ENCODE measurements at places on chromosomes 6 and 20.

- DNase-seq, result no peak
These were observed 8.8 kb upstream of the HMGA1 start for GRCh38 chr6:34227761-34228421.

DNA sequence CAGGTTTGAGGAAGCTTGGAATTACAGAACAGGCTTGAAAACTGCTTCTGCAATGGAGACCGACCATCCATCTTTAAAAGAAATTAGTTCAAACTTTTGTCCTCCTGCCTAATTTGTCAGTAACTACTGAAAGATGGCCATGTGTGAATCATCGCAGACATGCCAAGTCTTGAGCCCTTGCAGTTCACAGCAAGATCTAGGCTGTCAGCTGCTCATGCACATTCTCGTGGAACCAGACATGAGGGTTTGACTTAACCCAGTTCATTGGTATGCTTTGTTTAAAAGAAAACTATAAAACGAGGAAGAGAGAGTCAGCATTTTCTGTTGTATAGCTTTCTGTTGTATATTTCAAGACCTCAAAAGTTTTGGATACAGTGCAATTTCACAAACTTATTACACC lies 74.0 kb upstream of the SAMD5 start:
- DNase-seq, result no peak

GRCh38 chr6:15389765-15390723 lies 144.2 kb downstream of the JARID2 start:
- DNase-seq, result peak; percentile 75

DNA sequence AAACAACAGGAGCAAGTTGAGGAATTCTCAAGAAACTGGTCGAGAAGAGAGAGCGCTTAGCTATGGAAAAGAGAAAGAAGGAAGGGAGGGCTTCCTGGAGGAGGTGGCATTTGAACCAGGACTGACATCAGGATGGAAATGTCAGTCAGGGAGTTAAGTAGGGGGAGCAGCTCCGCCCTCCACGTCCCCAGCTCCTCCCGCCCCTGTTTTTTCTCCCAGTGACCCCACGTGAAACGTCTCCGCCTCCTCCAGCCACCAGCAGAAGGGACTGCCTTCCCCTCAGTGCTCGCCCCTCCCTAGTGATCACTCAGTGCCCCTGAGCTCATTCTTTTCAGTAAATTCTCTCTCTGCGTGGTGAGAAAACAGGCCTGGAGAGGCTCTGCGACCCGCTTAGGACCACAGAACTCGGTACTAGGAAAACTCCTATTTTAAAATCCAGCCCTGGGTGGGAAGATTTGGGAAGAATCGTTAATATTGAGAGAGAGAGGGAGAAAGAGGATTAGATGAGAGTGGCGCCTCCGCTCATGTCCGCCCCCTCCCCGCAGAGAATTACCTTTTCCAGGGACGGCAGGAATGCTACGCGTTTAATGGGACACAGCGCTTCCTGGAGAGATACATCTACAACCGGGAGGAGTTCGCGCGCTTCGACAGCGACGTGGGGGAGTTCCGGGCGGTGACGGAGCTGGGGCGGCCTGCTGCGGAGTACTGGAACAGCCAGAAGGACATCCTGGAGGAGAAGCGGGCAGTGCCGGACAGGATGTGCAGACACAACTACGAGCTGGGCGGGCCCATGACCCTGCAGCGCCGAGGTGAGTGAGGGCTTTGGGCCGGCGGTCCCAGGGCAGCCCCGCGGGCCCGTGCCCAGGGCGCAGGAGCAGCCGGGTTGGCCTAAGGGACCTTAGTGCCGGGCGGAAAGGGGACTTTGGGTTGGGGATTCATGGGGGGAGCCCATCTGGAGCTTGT lies 4.6 kb downstream of the HLA-DPB1 start:
- peak; percentile 52 for DNase-seq

DNA sequence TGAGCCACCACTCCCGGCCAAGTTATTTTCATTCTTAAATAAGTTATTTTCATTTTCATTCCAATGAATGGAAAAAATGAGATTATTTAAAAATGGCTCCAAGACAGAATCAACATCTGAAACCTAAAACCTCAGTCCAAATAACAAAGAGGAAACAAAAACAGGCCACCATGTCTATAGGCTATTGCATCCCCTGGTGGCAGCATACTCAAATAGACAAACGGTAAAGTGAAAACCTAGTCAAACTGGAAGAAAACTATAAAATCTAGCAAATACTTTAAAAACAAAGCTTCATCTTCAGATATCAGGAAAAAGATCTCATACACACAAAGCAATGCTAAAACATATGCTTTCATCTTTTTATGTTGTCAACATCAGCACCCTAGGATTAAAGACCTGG lies 20.9 kb downstream of the IL17A start:
- no peak for DNase-seq

DNA sequence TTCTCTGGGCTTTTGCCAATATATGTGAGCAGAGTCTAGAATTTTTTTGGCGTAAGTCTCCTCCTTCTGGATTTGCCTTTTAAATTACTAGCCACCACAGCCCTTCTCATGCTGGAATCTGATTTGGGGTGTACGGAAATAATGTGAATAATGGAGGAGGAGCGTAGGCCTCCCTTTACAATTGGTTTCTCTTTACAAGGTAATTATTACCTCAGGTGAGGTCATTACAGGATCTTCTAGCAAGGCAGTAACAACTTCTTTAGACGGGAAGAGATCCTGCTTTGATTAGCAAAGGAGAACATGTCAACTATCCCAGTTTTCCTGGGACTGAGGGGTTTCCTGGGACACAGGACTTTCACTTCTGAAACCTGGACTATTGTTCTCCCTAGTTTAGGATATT lies 8.9 kb downstream of the RWDD2A start:
- DNase-seq, result no peak

GRCh38 chr20:59618131-59618530 lies 13.8 kb downstream of the PHACTR3 start:
- DNase-seq, result peak; percentile 41

- DNase-seq, result no peak
These were observed 5.8 kb upstream of the GATA5 start for GRCh38 chr20:62481425-62482145.

GRCh38 chr6:43758617-43759050 lies 11.4 kb upstream of the VEGFA start:
- DNase-seq, result peak; percentile 67

DNA sequence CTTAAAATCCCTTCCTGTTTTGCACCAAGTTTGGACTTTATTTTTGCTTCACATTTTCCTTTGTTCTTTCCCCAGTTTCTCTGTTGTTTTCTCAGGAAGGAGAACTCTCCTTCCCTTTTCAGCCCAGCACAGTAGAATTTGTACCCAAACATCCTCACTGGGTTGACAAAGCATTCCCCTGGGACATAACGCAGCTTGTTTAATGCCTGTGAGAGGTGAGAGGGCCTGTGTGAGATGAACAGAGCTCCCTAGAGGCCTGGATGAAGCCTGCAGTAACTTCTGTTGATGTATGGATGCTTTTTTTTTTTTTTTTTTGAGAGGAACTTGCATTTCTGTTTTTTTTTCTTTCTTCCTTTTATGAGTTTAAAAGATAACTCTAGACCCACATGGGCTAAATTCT lies 104.9 kb upstream of the SLC22A23 start:
- no peak for DNase-seq

- DNase-seq, result no peak
These were observed 58.8 kb upstream of the ZNF831 start for GRCh38 chr20:59104831-59105230.

DNA sequence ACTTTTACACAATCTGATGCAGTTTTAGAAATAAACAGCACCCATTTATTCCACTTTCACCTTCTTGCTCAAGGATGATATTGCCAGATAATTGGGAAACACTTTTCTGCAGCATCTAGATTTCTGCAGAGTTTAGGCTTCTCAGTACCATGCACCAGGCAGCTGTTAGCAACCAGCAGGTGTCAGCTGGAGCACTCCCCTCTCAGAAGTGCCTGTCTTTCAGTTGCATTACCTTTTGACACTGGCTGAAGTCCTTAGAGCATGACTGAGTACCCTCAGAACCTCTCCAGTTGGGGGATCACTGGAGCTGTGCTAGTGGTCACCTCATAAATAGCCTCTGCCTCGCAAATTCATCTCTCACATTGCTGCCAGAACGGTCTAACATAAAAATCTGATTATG lies 91.2 kb downstream of the DNAH8 start:
- no peak for DNase-seq

DNA sequence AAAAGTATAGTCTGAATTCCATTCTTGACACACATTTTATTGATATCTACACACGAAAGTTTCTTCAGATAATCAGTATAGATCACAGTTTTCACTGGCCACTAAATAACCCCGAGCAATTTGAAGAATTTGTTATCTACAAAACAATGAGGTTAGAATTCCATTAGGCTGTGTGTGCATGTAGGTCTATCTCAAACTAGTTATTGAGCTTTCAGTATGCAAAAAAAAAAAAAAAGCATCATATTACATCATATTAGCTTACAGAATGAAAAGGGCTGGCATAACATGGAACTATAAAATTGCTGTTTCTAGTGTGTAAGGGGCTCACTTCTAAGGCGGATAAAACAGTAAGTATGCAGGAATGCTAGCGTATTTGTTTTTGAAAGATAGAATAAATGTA lies 59.5 kb upstream of the ADGRG6 start:
- no peak for DNase-seq

DNA sequence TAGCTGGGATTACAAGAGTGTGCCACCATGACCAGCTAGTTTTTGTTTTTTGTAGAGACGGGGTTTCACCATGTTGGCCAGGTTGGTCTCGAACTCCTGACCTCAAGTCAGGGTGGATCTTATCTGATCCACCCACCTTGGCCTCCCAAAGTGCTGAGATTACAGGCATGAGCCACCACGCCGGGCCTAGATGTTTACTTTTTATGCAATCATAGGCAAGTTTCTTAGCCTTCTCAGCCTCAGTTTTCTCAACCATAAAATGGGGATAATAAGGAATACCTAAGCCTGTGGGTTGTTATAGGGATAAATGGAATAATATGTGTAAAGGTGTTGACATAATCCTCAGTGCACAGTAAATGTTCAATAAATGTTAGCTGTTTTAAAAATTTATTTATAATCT lies 9.8 kb downstream of the SPATS1 start:
- DNase-seq, result no peak

DNA sequence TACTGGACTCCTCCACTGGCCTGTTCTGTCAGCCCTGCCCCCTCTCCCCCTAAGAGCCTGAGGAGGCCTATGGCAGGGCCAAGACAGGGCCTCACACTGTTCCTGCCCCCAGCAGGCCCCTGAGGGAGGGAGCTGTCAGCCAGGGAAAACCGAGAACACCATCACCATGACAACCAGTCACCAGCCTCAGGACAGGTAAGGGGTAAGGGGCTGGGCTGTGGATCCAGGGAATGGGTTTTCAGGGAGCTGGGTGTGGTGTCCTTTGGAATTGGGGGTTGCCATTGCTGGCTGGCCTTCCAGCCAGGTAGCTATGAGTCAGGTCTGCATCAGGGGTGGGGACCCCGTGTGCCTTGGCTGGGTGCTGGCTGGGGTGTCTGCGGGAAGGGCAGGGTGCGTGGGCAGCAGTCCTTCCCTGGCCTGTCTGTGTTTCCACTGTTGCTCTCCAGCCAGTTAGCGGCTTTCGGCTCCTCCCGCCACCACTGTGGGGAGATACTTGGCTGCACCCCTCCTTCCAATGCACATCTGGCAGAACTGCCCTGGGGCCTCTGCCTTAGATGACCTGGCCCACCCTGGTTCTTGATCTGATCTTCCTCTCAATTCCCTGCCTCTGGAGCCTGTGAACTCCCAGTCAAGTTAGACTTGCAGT lies 3.9 kb downstream of the SLC29A1 start:
- DNase-seq, result peak; percentile 70

- DNase-seq, result no peak
These were observed 61.6 kb downstream of the GRM1 start for GRCh38 chr6:146090474-146090873.

GRCh38 chr6:138601128-138601527 lies 101.8 kb upstream of the NHSL1 start:
- no peak for DNase-seq

DNA sequence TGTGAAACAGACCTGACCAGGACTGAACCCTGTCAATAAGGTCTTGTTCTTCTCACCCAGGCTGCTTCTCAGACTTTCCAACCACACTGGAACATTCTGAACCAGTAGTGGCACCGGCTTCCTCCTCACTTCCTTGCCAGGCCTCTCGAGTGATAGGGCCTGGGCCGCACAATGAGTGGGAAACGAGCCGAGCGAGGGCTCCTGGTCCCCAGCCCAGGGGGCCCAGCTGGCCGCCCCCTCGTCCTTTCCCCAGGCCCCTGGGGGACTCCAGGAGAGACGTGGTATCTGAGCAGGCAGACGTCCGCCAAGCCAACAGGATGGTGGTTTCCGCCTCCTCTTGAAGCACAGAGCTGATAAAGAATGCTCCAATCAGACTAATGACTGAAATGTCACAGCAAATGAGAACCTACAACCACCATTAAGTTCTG lies 117.9 kb downstream of the GMDS start:
- no peak for DNase-seq

DNA sequence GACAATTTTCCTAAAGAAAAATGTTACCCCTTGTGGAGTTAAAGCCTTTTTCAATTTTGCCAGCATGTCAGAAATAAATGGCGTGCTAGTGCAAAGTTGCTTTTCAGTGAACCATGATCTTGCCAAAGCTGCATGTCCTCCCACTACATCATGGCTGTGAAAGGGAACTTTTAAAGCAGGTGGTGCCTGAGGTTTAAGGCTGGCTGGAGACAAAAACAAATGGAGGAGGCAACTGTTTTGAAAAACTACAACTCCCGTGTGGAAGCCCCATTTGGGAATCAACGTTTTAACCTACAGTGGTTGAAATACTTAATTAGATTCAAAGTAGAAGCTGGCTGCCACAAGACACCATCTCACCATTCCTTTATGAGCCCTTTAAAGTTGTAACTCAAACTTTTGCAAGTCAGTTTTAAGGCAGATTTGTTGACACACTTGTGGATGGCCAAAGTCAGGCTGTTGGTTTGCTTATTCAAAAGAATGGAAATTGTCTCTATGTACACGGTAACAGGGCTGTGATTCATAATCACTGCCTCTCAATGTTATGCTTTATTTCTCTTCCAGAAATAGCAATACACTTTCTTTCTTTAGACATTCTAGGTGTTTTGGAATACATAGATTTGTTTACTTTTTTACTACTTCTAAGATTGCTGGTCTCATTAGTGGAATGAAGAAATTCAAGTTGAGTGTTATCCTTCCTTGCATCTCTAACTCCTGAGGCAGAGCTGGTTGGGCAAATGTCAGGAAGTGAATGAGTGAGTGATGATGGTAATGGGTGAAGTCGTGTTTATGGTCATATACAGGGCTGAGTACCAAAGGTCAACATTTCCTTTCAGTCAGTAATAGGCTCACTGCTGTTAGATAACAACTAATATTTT lies 196.4 kb upstream of the GMDS start:
- DNase-seq, result no peak

- DNase-seq, result no peak
These were observed 185.6 kb upstream of the CST7 start for GRCh38 chr20:24763386-24764026.

DNA sequence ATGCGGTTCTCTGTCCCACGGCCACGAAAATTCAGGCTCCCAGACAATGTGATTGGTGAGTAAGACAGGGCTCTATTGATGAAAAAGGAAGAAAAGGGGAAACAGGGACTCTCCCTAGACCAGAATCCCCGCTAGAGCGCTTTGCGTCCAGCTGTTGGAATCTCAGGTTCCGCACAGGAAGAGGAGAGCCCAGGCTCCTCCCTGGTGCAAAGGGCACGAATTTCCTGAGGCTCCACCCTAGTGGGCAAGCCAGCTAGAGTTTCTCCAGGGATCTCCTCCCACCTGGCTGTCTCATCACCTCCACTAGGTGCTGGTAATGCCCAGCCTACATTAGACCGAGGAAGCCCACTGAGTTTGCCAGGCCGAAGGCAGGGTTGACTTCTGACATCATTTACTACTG lies 135.9 kb upstream of the SOX4 start:
- DNase-seq, result no peak
